GM12891 (cell line): ENCODE measurements at places on chromosomes 7 and 10.

- no peak for DNase-seq
These were observed 13.2 kb upstream of the ZNF862 start for GRCh38 chr7:149824748-149825566.

DNA sequence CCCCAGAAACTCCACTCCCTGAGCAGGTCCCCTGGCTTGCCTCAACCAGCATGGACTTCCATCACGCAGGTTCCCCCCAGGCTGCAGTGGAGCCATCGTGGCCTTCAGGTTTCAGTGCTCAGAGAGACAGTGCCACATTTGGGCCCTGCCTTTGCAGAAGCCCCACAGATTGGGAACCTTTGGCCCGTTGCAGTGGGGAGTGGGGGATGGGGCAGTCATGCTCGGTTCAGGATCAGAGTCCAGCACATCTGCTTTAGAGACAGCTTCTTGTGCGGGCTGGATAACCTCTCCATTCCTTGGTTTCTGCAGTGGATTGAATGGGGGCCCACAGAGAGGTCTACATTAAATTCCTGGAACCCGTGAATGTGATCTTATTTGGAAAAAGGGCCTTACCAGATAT is 183.9 kb downstream of the EBF3 start:
- no peak for DNase-seq

DNA sequence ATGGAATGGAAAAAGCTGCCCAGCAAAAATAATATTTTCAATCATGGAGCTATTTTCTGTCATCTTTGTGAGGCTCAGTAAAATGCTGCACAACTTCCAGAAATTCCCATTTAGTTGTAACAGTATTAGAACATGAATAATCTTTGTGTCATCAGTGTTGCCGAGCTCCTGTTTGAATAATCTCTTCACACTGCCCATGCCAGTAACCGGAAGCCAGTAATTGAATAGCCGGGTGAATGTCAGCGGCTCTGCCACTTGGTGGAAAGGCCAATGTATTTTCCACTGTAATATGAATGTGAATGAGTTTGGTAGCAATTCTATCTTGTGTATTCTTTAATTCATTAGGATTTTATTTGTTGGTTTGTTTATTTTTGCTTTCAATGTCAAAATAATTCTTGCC is 172.5 kb upstream of the INSYN2A start:
- DNase-seq: no peak

DNA sequence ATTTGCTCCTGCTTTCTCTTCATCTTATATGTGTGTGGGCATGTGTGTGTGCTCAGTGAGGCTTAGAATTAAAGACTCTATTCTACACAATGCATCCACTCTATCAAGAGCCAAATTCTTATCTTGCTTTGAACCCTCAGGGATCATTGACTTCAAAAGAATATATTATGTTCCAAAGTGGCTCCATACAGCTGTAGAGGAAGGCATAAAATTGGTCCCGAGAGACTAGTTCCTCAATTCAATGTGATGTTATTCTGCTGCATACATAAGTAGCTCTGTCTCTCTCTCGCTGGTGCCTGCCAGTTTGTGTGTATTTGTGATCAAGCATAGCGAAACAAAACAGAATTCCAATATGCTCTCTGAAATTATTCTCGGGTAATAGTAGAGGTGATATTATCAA is 997.9 kb upstream of the POT1 start:
- no peak for DNase-seq

DNA sequence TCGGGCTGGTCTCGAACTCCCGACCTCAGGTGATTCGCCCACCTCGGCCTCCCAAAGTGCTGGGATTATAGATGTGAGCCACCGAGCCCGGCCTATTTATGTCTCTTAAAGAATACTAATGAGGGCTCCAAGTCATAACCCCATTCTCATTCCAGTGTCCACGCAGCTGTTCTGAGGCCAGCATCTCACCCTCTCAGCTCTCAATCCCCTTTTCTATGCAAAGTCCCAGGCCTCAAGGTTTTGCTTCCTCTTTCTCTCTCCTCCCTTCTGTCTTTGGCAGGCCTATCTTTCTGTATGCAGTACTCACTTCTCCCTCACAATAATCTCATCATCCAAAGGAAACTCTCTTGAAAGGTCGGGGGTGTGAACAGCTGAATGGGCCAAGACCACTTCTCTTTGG is 28.0 kb upstream of the VSIR start:
- peak; percentile 60 for DNase-seq

DNA sequence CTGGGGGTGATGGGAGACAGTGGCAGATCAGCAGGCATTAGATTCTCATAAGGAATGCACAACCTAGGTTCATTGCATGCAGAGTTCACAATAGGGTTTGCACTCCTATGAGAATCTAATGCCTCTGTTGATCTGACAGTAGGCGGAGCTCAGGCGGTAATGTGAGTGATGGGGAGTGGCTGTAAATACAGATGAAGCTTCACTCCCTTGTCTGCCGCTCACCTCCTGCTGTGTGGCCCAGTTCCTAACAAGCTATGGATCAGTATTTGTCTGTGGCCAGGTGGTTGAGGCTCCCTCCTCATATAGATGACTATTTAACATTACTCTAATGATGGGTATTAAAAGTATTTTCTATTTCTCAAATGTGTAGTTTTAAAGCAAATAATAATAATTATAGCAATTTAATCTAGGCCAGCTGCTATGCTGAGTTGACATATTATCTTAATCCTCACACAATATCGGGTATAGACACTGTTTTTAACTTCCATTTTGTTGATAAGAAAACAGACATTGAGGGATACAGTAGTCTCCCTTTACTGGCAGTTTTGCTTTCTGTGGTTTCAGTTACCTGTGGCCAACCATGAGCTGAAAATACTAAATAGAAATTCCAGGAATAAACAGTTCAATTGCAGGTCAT is 39.9 kb downstream of the KIF20B start:
- DNase-seq: no peak

DNA sequence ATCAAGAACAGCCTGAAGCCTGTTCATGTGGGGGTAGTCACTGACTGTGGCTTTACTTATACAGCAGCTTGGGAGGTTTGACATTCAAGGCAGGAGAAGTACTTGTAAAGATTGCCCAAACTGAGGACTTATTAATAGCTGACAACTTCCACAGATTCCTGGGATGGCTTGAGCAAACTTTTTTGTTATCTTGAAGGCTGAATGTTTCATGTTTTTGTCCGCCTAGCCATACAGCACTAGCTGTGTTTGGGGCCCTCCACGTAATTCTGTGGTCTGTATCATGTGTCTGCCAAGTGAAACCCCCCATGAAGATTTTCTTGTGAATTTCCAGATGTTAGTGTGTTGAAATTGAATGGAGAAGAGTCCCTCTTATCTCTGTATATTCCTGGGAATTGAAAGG is 38.6 kb downstream of the FAS start:
- no peak for DNase-seq

DNA sequence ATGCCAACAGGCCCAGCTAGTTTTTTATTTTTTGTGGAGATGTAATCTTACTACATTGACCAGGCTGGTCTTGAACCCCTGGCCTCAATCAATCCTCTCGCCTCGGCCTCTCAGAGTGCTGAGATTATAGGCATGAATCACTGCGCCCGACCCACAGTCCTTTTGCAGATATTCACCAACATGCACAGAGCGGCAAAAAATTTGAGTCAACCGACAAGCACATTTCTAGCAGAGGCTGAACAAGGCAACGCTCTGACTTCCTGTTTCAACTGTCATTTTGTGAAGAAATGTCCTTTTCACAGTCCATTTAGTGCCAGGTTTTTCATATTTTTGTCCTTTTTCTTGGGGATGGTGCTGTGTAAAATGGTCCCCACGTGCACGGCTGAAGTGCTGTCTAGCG is 71.1 kb upstream of the KAT6B start:
- no peak for DNase-seq

- DNase-seq: no peak
These were observed 221.5 kb upstream of the AOAH start for GRCh38 chr7:36945612-36946400.

- no peak for DNase-seq
These were observed 33.0 kb downstream of the BAMBI start for GRCh38 chr10:28710202-28710886.

DNA sequence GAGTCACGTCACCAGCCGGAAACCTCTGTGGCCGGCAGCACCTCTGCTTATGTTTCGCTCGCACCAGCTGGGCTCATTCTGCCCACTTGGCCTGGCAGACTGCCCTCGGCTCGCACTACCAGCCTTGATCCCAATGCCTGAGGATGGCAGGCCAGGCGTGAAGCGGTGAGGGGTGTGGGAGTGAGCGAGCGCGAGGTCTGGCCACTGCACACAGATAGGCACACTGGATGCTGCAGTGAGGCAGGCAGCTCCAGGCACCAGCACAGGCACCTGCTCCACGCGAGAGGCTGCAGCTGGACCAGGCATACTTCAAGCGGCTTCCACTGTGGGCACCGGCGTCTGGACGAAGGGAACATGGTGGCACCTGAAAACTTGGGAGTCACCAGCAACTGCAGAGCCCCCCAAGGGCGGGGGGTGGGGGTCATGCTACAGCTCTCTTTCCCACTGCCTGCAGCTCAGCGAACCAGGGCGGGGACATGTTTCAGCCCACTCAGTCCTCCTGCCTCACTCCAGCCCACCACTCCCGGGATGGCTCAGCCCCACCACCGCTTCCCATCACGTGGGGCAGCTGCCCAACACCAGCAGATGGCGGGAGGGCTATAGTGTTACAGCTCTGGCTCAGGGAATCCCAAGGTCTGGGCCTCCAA is 5.4 kb upstream of the DMTF1 start:
- DNase-seq: no peak

DNA sequence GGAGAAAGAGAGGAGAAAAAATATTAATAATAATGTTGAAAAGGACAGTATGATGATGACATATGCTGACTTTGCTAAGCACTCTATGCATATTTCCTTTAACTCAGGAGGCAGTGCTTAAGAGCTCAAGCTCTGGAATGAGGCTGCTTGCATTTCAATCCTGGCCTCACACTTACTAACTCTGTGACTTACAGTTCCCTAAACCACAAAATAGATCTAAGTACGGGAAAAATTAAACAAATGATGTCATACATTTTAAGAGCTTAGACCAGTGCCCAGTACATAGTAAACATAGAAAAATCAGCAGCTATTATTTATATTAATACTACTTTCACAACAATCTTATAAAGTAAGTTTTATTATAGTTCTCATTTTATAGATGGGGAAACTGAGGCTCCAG is 61.3 kb downstream of the GFRA1 start:
- no peak for DNase-seq

DNA sequence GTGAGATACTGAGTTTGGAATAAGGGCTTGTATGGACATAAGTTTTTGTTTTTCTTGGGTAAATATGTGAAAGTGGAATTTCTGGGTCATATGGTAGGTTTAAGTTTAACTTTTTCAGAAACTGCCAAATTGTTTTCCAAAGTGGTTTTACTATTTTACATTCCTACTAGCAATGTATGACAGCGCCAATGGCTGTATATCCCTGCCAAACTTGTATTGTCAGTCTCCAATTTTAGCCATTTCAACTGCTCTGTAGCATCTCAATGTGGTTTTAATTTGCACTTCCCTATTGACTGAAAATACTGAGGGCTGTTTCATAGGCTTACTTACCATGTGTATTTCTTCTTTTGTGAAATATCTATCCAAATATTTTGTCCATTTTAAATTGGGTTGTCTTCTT is 90.5 kb upstream of the ZNF32 start:
- no peak for DNase-seq

GRCh38 chr10:42609872-42610271 is 28.5 kb downstream of the ZNF33B start:
- DNase-seq: no peak

DNA sequence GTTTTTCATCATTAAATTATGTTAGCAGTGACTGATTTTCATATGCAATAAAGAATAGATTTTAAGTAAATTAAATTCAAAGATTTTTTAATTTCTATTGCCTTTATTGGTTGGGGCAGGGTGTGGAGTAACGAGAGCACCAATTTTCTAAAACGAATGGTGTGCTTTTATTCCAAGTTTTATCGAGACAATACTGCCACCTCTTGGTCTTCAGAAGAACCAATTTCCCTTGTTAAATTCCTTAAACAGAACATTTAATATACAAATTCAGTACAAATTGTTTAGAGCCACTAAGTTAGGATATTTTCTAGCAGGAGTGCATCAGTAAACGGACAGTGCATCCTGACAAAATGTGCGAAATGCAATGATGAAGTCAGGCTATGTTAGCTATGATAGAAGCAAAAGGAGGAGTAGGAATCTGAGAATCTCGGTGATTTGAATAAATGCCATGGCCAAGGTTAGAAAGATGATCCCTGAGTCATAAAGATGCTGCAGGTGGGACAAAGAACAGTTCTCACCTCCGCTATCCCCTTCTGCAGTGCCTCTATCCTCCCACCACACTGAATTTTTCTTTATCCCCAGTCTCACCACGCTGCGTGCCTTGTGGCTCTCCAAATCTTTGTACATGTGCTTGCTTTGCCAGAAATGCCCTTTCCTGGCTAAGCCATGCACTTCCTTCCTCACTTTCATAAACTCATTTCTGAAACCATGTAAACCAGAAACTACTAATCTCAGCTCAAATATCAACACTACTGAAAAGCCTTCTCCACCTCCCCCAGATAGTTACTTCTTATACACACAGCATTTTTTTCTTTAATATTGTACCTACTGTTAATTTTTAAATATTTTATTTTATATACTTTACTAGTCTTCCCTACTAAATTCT is 31.9 kb upstream of the AGBL3 start:
- DNase-seq: no peak

- DNase-seq: no peak
These were observed 161.5 kb downstream of the SEMA3D start for GRCh38 chr7:85025312-85025756.

DNA sequence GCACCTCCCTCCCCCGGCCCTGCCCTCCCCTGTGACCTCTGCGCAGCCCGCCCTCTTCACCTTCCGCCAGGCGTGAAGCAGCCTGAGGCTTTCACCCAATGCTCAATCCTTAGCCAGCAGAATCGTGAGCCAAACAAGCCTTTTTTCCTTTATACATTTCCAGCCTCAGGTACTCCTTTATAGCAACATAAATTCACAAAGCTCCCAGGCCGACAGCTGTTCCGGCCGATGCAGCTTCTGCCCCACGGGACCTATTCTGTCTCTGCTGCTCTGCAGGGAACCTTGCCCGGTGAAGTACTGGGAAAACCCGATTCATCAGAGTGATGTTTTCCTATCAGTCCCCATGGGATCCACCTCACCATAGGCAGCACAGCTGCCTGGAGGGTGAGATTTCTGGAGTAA is 87.4 kb downstream of the CHST15 start:
- DNase-seq: no peak

GRCh38 chr10:87842220-87842641 is 21.1 kb downstream of the KLLN start:
- DNase-seq: no peak

DNA sequence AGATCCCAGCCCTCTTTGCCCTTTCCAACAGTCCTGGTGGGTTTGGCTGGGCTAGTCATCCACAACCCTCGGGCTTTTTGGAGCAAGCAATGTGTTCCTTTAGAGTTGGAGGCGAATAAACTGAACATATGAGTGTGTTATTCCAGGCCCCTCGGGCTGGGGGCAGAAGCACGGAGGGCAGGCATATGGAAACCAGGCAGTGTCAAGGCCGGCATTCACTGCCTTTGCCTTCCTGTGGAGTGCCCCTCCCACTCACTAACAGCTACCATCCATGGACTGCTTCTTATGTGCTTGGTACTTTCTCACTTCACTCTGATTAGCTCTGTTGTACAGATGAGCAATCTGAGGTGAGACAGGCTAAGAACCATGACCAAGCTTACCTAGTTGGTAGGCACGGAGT is 53.9 kb upstream of the EFCAB10 start:
- no peak for DNase-seq
